ENCODE measurements at places on chromosomes 7 and 10. TPM values are rescaled to one million over a fixed set of nuclear protein-coding genes. Genes with fewer than 3 reads are reported as not detected.

- no peak for DNase-seq
Measured at GRCh38 chr7:46854958-46855473, 726.9 kb downstream of the TNS3 start.

- DNase-seq = peak; percentile 30
Measured at GRCh38 chr10:78371136-78371535, 337.5 kb downstream of the RPS24 start.

DNA sequence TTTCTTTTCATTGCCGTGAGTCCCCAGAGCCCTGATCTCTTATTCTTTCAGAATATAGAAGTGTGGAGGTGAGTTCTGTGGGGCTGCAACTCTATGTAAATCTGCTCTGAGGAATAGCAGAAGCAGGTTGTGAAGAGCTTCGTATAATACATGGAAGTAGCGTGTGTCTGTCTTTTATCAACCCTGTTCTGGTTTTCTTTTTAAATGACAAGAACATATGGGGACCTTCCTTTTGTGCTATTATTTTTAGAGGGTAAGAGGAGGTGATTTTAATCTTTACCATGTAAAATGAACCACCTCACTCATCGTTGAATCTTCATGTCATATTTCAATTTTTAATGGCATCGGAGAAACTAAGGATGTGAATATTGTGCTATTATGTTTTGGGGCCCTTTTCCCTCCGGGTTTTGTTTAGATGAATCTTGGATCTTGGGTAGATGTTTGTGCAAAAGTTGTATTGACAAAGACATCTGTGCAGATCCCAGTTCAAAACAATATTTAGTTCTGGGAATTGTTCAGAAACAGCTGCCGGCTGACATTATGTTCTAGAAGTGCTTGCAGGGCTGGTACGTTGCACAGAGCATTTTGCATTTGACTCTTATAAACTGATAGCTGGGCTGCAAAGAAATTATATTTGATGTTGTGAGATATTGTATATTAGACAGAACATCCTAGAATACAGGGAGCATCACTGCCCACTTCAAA is 46.7 kb downstream of the PLXDC2 start:
- no peak for DNase-seq

GRCh38 chr10:131973160-131973951 is 8.4 kb downstream of the BNIP3 start:
- no peak for DNase-seq

GARS1 gene
- 40.9 TPM for total RNA-seq

IGFBP1 gene
- not detected for total RNA-seq

Measured in pancreas (tissue), 10 donors.